Activated T-cell treated with anti-CD3 and anti-CD28 coated beads, Interleukin-2, amount 50 U/mL, for 48 hours (primary cell): ENCODE measurements at places on chromosomes 11 and 22.

DNA sequence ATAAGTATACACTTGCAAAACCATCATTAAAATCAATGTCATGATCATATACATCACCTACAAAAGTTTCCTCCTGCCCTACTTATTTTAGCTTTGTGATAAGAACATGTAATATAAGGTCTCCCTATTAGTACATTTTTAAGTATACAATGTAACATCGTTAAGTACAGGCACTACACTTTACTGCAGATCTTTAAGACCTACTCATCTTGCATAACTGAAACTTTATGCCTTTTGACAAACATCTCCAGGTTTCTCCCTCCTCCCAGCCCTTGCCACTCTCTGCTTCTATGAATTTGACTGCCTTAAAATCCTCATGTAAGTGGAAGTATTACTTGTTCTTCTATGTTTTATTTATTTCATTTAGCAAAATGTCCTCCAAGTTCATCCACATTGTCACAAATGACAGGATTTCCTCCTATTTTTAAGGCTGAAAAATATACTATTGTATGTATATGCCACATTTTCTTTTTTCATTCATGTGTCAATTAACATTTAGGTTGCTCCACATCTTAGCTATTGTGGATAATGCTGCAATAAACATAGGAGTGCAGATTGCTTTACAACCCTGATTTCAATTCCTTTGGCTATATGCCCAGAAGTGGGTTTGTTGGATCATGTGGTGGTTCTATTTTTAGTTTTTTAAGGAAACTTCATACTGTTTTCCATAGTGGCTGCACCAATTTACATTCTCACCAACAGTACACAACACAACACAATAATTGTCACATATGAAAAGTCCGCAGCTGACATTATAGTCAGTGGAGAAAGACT is 471.1 kb upstream of the ANO3 start:
- DNase-seq = no peak

DNA sequence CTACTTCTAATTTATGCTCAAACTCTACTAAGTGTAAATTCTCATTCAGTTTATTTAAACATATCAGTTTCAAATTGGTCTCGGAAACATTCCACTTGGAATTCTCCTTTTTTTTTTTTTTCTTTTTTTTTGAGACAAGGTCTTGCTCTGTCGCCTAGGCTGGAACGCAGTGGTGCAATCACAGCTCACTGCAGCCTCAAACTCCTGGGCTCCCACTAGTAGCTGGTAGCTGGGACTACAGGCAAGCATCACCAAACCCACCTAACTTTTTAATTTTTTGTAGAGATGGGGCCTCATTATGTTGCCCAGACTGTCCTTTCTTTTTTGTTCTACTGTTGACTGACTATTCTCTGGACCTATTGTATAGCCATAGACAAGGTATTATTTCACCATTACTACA is 33.3 kb upstream of the CCDC81 start:
- no peak for DNase-seq

DNA sequence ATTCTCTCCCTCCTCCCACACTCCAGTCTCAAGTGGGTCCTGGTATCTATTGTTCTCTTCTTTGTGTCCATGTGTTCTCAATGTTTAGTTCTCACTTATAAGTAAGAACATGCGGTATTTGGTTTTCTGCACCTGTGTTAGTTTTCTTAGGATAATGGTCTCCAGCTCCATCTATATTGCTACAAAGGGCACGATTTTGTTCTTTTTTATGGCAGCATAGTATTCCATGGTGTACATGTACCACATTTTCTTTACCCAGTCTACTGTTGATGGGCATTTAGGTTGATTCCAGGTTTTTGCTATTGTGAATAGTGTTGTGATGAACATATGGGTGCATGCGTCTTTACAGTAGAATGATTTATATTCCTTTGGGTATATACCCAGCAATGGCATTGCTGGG is 4.2 kb upstream of the INCENP start:
- DNase-seq = no peak

DNA sequence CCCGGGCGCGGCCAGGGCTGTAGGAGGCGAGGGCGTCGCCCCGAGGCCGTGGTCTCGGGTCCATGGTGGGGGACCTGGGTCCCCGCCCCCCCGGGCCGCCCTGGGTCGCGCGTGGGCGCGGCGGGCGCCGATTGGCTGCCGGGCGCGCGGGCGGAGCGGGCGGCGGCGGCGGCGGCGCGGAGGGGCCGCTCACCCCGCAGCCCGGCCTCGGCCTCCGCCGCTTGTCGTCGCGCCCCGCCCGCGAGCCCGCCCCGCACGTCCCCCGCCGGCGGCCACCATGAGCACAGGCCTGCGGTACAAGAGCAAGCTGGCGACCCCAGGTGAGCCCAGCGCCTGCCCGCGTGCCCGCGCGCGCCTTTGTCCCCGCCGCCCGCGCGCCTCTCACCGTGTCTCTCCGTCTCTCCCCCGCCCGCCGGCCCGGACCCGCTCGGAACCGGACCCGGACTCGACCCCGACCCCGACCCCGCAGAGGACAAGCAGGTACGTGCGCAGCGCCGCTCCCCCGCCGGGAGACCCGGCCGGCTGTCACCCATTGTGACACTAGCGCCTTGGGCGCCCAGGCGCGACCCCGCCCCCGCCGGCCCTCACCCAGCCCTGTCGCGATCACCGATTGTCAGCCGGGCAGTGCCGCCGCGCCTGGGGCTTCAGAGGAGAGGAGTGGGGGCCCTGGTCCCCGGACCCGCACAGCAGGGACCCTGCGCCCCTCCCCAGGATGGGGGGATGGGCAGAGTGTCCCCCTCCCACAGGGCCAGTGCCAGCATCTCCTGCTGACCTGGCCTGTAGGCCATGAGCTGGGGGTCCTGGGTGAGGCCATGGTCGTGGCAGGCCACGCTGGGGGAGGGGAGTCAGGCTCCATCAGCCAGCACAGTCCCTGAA is at the start of gene SEPTIN5:
TSS of gene SEPTIN5 (plus strand) at position 192 of the 876 bp plus-strand sequence. CDS start at position 278, 86 bp downstream.
- no peak for DNase-seq

- DNase-seq = no peak
Observed at GRCh38 chr22:46185283-46185682, 35.0 kb downstream of the PPARA start.

DNA sequence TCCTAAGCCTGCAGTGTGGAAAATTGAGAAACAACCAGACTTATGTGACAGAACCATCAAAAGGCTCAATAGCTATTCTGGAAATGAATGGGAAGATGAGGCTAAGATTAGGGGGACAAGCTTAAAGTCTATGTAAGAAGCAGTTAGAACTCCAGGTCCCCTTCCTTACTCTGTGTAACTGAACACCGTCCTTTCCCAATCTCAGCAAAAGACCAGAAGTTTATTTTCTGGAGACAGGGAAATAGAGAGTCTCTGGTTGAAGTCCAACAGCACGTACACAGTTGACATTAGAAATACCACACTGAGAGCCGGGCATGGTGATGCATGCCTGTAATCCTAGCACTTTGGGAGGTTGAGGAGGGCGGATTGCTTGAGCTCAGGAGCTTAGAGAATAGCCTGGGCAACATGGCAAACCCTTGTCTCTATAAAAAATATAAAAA is 93.9 kb downstream of the CD44 start:
- DNase-seq = no peak

DNA sequence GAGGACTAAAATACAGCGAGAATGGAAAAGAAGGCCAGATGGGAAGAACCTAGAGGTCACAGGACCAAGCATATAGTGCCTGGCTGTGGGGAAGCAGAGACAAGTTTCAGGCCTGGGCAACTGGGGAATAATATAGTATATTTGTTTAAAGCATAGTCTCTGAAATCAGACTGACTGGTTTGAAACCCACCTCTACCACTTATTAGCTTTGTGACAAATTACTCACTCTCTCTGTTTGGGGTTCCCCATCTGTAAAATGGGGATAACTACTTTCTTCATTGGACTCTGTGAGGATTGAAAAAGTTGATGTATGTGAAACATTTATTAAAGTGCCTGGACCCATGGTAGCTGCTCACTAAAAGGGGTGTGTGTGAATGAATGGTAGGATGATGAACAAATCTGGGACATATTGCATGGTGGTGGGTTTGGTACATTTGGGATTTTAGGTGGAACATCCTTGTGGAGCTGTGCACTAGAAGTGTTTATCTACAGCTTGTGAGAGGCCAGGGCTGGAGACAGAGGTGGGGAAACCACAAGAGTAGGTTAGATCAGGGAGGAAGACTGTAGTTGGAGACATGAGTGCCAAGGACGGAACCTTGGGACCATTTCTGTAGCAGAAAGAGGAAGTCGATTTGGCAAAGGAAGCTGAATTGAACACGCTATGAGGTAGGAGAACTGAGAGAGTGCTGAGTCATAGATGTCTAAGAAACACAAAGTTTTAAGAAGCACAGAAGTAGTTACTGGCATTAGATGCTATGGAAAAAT is 52.6 kb downstream of the SWAP70 start:
- DNase-seq = no peak
